Activated T-helper 17 cell treated with anti-CD3 and anti-CD28 coated beads, Interleukin-2, amount 50 U/mL, for 72 hours (primary cell): ENCODE measurements at places on chromosomes 12 and 14. TPM values are rescaled to one million over a fixed set of nuclear protein-coding genes. Genes with fewer than 3 reads are reported as not detected.

Gene MAP3K9
- 10.5 TPM for total RNA-seq

GRCh38 chr12:67697443-67697842 is 48.9 kb downstream of the DYRK2 start:
- ATAC-seq = no peak

DNA sequence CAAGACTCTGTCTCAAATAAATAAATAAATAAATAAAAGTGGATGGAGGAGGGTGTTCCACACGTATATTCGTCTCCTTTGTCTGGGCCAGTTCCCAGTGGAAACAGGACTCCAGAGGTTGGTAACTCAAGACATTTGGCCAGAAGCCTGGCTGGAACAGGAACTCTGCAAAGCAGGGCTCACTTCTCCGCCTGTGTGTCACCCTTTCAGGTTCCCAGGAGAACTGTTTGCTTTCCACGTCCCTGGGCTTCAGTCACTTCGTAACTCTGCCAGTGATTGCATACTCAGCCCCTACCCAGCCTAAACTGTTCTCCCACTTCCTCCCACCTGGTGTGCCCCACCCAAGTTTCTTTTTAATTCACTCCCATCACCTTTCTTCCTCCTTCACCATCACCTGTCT is 7.0 kb upstream of the UBE2N start:
- ATAC-seq = no peak

DNA sequence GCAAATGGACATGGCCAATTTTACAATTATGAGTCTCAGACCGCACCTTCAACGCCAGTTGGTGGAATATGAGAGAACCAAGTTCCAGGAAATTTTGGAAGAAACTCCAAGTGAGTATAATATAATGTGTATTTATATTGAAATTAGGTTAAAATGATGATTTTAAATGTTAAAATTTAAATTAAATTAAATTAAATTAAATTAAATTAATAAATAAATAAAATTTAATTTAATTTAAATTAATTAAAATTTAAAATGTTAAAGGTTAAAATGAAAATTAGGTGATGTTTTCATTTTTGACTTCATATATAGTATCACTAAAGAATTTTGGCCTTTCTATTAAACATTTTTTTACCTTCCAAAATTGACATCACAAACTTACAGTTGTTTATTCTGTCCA is 21.0 kb downstream of the TCP11L2 start:
- ATAC-seq = no peak

GRCh38 chr12:109710747-109711595 is 2.7 kb upstream of the FAM222A start:
- ATAC-seq = no peak

Gene NKX2-1
- not detected for total RNA-seq

GRCh38 chr14:56797003-56797568 is 13.2 kb downstream of the OTX2 start:
- ATAC-seq = no peak

DNA sequence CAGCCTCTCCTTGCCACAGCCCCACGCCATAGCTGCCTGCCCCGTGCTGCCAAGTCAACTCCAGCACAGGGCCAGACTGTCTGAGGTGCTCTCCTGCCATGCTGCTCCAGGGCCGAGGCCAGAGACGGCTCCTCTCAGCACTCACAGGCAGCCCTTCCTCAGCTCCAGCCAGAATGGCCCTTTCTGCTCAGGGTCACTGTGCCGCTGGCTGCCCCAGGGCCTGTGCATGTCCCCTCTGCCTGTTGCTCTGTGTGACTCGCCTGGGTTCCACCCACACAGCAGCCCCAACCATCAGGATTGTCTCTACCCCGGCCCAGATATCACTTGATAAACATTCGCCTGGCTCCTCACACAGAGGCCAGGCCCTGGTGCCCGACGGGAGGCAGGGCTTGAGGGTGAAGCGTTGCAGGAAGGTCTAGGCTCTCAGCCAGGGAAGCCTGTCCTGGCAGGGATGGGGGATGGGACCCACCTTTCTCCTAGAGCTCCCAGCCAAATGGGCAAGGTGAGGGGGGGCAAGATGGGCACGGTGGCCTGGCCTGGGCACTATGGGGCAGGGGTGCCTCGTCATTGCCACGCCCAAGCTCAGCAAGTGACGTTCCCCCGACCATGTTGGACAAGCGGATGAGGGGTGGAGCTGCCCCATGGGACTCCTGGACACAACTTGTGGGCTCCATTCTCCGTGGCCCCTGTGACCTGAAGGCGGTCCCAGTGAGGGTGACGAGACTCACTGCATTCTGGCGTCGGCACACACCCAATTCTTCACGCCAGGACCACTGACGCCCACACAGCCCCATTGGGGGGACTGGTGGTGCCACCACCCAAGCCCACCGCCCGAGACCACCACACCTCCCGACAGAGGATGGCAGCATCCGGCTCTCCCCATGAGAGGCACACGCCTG is 27.4 kb upstream of the BTBD6 start:
- no peak for ATAC-seq

DNA sequence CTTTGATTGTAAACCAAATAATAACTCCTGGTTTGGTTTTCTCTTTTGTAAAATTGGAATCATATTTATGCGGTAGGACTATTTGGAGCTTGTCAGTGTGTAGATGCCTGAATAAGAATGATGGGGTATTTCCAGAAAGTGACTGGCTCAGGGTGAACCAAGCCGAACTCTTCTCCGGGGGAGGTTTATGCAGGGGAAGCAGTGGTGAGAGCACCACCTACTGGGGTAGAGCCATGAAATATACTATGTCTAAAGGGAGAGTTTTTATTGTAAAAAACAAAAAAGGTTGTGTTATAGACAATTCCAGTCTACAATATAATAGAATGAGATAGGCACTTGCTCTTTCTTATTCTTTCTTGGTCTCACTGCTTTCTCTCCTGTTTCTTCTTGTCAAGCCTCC is 222.9 kb upstream of the SLC16A7 start:
- no peak for ATAC-seq

DNA sequence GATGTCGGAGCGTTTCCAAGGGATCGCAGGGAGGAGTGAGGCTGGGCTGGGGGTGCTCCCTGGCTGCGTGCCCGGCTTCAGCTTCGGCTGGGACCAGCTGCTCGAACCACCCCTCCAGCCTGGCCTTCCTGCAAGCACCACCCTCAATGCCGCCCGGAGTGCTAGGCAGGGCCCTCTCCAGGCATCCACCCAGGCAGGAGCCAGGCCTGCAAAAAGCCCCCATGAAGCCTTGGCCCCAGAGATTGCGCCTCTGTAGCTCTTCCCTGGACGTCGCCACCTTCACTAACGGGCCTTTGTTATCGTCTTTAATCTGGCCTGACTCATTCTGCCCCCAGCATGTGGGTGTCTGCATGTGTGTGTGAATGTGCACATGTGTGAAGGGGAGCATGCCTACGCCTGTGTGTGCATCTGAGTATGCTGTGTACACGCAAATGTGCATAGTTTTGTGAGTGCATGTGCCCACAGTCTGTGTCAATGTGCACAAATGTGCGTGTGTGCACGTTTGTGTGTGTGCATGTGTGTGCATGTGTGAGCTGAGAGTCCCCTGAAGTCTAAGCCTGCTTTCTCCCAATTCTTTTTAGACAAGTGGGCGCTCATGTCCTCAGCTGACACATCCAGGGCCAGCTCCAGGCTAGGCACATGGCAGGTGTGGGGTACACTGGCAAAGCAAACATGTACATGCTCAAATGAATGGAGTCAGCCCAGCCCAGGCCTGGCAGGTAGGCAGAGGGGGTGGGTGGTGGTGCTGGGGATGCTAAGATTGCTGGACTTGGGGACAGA is 195.4 kb upstream of the C14orf180 start:
- no peak for ATAC-seq

DNA sequence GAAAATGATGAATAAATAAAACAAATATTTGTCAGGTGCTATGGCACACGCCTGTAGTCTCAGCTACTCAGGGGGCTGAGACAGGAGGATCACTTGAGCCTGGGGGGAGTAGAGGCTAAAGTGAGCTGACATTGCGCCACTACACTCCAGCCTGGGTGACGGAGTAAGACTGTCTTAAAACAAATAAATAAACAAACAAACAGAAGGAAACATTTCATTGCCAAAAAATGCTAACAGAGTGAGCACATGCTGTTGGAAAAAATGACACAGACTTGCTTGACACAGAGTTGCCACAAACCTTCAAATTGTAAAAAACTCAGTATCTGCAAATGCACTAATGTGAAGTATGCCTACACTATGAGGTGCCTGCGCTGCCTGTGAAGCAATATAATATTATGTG is 50.8 kb upstream of the AP4S1 start:
- no peak for ATAC-seq

Gene ANAPC5
- 62.5 TPM for total RNA-seq

DNA sequence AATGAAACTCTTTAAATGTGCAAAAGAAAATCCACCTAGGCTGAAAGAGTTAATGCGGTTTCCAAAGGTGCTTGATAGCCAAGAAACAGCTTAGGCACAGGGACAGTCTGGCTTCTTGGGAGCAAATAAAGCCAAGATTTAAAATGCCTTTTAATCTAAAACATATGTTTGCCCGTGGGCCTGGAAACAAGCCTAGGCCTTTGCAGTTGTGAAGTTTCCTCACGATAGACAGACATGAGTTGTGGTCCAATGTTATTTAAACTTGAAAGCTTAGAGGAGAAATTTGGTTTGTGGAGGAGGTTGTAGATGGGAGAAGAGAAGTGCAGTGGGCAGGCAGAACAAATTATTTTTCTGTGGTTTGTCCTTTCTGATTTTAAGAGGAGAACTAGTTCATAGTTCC is 29.8 kb downstream of the PROX2 start:
- no peak for ATAC-seq

DNA sequence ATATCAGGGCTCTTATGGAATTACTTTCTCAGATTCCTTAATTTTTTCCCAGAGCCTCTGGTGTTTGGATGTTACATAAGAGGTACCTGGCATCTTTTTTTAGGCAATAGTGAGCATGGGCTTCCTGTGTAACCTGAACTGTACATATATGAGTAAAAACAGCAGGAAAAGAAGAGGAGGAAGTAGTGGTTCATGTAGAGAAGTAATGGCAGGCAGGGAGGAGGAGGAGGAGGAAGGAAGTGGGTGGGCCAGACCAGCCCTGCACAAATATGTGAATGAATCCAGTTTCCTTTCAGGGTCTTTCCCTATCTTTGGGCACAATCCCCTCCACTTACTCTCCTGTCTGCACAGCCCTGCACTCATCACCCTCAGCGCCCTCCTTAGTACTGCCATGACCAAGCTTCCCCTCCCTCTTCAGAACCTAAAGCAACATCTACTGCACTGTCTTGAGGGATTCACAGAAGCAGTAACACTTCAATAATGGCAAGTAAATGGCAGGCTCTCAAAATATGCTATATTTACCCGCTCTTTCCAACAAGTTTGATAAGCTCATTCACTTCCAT is 40.9 kb upstream of the GSG1 start:
- ATAC-seq = peak; percentile 62

DNA sequence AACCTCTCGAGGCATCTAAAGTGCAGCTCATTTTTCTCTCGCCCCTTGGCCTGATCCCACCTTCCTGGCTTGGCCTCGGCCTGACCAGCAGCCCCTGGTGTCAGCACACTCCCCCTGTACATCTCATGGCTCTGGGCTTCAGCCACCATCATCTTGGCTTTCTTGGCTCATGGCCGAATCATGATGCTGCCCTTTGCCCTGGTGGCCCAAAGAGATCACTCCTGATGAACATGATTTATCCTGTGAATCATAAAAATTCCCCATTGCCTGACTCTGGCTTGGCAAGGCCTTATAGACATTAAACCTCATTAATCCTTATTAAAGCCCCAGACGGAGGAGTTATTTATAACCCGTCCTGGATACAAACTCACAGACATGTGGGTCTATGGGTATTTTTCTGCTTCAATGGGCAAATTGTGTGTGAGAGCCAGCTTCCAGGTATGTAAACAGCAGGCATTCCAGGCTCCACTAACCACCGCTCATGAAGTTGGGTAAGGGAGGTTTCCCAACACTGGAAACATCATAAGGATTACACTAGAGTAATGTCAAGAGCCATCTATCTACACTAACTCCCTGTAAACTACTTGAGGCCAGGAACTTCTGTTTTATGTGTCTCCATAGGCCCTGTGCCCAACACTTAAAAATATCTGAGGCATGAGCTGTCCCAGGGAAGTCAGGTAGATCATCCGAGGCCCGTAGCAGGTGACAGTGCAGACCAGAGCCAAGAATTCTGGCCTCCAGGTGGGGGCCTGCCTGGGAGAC is 171.2 kb downstream of the TTC8 start:
- ATAC-seq = no peak

DNA sequence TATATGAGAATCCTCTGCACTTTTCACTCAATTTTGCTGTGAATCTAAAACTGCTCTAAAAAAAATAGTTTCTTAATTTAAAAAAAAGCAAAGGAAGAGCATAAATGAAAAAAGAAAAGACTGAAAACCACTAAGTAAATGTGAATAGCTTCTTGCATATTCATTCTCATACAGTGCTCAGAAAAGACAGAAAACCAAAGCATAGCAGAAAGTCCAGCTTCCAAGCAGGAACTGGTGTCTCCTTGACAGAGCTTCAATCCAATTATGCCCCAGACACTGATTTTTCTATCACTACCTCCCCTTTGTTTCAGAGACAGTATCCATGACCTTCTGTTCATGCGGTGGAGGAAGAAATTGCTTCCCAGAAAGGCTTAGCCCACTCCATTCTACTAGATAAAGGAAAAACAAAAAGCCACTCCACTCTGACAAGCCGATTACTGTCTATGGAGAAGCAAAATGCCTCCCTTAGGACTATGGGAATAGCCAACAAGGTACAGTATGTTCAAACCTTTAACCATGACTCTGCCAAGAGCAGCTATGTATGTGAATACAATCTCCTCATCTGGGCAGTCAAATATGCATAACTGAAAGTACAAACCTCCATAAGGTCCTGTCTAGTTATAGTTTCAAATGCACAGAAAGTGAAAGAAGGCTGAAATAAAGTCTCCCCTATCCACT is 40.6 kb downstream of the ATF7 start:
- ATAC-seq = no peak

Gene DDX23
- total RNA-seq = 122 TPM

DNA sequence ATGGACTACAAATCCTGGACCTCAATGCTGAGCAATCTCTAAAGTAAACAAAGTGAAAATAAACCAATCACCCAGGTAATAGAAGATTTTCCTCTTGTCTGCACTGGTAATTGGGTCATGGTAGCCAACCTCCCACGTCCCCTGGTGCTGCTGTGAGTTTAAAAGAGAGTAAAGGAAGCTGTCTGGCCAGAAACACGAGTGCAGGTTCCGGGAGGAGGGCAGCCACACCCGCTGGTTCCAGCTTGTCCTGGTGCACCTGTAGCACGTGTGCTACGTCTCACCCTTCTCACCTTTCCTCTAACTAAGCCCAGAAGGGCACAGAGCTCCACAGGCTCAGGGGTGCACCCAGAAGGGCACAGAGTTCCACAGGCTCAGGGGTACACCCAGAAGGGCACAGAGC is 5.4 kb downstream of the CRACR2A start:
- peak; percentile 15 for ATAC-seq

- ATAC-seq = no peak
These were observed 42.2 kb downstream of the TPCN1 start for GRCh38 chr12:113263431-113263963.

DNA sequence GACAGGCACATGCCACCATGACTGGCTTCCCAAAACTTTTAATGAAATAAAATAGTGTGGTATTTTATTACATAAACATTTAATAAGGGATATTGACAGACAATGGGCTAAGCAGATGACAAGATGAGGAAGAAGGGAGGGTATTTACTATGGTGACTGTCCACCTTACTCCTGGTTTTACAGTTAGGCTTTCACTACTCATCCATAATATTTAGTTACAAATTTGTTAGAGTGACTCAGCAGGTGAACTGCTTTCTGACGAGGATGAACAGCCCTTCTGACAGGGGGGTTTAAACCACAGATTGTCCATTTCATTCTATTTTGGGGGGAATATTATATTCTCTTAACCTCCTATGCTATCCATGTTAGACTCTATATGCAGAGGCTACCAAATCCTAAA is 3.6 kb upstream of the PALS1 start:
- no peak for ATAC-seq
